Stimulated activated CD8-positive, alpha-beta memory T cell treated with anti-CD3 and anti-CD28 coated beads, Interleukin-15, amount 100 ng/mL, for 4 hours (primary cell): ENCODE measurements at places on chromosomes 5 and 9.

GRCh38 chr9:37157726-37158377, 37.5 kb downstream of the ZCCHC7 start:
- no peak for DNase-seq

- peak; percentile 90 for DNase-seq
Measured at GRCh38 chr9:36151316-36152210, 15.0 kb downstream of the GLIPR2 start.

- DNase-seq: no peak
Measured at GRCh38 chr5:23994581-23995370, 487.4 kb downstream of the PRDM9 start.

DNA sequence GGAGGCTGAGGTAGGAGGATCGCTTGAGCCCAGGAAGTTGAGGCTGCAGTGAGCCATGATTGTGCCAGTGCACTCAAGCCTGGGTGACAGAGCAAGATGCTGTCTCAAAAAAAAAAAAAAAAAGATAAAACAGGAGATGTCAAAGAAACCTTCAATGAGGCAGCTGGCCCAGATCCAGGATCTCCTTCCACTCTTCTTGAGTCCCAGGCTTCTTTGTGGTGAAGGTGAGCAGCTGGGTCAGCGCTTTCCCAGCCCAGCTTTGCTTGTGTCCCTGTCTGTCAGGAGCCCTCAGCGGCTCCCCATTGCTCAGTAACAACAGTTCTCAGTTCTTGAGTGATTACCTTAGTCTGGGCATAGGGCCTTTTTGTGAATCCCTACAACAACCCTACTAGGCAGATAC, 69.4 kb upstream of the PSD2 start:
- no peak for DNase-seq

DNA sequence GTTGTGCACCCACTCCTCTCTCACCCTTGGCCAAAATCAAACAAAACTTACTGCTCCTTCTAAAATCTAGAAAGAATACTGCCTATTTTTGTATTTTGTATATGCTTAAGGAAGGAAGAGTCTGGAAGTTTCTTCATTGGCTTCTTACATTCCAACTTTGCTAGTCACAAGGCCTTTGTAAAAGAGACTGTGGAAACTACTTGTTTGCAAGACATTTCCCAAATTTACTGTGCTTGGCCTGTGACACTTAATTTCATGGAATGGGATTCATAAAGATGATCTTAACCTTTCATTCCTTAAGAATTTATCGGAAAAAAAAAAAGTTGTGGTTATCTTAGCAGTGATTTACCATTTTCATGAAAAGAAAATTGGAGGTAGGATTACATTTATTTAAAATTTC, 208.9 kb downstream of the VPS13A start:
- DNase-seq: no peak

DNA sequence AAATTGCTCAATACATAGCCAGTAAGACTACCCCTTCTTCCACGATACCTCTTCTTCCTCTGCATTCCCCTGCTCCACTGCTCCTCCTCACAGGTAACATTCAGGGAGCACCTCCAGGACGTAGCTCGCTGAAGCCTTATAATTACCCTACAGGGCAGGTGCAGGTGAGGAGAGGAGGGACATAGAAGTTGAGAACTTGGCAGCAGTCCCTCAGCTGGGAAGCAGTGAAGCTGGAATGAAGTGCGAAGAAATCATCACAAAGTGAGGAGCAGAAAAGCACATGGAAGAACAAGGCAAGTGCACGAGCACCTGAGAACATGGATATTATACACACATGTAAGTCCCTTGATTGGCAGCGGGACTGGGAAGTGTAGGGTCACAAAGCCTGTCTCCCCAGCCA, 118.2 kb downstream of the HSD17B3 start:
- DNase-seq: no peak

DNA sequence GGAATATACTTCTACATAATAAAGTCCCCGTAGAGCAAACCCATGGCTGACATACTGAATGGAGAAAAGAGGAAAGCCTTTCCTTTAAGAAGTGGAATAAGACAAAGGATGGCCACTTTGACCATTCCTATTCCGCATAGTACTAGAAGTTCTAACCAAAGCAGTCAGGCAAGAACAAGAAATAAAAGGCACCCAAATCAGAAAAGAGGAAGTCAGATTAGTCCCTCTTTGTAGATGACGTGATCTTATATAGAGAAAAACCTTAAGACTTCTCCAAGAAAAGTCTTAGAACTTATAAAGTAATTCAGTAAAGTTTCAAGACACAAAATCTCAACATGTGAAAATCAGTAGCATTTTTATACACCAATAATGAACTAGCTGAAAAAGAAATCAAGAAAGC, 133.9 kb downstream of the GIN1 start:
- DNase-seq: no peak

DNA sequence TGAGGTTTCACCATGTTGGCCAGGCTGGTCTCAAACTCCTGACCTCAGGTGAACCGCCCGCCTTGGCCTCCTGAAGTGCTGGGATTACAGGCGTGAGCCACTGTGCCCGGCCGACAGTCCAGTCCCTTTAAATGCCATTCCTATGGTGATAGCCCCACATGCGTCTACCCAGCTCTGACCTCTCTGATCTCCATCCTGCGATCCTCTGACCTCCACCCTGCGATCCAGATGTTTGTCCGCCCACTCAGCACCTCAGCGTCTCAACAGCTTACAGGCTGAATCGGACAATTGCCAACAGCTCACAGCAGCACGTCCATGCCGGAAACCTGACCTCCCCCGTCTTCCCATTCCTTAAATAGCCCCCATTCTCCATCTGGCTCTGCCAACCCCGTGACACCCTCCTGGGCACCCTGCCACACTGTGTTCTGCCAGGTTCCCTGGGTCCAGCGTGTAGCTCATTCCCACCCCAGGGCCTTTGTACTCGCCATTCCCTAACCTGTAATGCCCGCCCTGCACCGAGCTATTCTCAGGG, 44.0 kb upstream of the RNU6ATAC start:
- DNase-seq: no peak

DNA sequence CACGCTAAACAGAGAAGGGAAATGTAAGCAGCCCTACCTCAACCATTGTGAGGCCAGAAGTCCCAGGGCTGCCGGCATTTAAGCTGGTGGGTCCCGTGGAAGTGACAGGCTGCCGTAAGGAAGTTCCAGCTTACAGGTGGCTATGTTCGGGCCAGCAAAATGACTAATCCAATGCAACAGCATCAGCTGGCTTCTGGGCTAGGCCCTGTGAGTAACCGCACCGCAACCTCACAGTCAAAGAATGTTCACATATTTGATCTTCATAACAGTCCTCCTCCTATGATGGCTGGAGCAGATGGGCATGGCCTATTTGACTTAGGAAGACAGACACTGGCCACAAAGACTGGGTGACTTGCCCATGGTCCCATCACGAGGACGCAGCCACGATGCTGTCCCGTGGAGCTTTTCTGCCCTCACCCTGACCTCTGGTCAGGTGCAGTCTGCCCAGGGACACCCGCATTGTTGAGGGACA, 88.2 kb downstream of the LIFR start:
- DNase-seq: no peak

- DNase-seq: no peak
Measured at GRCh38 chr5:2725980-2726765, 25.3 kb downstream of the IRX2 start.

DNA sequence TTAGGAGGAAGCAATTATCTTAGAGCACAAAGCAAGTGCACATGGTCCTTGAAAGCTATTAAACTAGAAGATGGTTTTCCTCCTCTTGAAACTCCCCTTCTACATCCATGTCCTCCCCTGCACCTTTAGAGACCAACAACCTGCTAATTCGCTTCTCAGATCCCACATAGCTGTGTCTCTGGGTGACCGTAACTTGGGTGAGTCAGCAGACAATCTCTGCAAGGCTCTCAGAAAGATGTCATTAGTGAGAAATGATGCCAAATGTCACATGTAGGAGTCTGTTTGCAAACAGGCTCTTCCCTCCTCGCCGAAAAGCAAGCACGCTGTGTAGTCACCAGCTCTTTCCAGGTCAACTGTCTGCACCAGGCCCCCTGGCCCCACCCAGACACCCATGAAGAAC, 291.8 kb downstream of the SLIT3 start:
- no peak for DNase-seq

- no peak for DNase-seq
Measured at GRCh38 chr9:101486693-101487442, 46.8 kb upstream of the RNF20 start.

- no peak for DNase-seq
Measured at GRCh38 chr9:18477121-18477660, 3.2 kb downstream of the ADAMTSL1 start.

- DNase-seq: peak; percentile 8
Measured at GRCh38 chr5:57302164-57302563, 128.3 kb downstream of the GPBP1 start.

GRCh38 chr9:72465593-72465984, 55.8 kb upstream of the TMC1 start:
- DNase-seq: no peak

DNA sequence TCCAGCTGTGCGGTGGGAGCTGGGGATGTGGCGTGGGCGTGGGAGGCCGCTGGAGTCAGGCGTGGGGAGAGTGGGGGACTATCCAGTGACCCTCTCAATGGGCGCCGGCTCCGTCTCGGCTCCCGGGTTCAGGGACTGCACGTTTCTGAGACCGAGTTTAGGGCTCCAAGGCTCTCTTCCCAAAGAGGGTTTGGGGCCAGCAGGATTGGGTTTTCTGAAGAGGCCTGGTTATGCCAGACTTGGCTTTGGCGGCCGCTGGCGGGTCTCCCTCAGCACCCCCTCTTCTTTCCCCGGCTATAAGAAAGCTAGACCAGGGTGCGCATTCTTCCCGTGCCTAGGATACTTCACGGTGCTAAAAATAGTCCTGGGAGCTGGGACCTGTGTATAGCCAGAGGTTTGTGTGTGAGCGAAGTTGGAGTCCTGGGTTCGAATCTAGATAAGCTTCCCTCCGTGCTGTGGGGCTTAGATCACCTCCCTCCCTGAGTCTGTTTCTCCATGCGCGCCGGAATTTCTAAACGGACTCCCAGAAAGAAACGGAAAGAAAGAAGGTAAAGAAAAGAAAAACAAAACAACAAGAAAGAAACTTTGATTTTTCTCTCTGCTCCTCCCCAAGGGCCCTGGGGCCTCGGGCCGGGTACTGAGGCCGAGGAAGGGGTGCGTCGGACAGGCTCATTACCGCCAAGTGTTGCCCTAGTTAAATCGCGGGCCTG, 5.0 kb downstream of the HAND1 start:
- DNase-seq: no peak

GRCh38 chr5:88203981-88204750, 64.5 kb downstream of the TMEM161B start:
- DNase-seq: peak; percentile 7

- DNase-seq: no peak
Measured at GRCh38 chr5:17831279-17831678, 197.0 kb downstream of the TAF11L14 start.

DNA sequence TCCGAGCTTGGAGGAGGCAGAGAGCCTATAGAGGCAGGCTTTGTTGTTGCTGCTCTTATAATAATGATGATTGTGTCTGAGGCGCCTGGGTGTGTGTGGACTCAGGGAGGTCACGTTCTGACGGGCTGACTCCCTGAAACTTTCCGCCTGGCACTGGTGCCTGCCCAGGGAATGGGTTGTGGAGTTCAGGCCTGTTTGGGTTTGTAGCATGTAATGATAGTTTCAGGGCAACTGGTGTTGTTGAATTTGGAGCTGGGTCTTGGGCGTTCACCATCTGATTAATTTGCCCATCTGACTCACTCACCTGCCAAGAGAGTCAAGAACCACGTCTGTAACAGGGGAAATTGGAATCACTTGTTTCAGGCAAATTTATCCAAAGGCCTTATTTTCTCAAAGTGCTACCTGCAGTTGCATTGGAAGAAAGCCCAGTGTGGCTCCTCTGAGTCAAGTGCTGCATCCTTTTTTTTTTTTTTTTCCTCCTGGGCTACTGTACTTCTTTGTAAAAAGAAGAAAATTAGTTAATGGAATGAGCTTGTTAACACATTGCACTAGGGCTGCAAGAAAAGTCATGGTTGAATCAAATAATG, 386.5 kb downstream of the GADD45G start:
- no peak for DNase-seq

DNA sequence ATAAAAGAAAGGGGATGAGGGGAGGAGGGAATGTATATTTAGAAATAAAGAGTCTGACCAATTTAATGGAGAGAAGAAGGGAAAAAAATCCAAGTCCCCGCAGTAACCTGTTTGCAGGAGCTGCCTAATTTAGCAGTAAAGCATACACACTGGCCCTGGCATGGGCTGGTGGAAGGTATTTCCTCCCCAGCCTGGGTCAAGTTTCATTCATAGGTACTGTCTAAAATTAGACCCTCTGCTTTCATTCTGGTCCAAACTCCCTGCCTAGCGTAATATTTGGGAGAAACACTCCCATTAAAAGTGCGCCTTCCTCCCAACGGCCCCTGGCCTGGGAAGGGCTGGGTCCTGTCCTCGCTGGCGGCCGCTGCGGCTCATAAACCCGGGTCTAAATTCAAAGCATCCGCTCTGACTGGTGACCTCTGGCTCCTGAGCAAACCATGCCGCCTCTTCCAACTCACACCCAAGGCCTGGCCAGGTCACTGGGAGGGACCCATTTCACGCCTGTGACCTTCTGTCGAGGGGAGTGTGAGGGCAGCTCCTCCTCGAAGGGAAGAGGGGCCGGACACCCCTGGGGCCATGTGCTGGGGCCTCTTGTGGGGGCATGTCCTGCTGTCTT, 123.2 kb downstream of the FGF18 start:
- no peak for DNase-seq

DNA sequence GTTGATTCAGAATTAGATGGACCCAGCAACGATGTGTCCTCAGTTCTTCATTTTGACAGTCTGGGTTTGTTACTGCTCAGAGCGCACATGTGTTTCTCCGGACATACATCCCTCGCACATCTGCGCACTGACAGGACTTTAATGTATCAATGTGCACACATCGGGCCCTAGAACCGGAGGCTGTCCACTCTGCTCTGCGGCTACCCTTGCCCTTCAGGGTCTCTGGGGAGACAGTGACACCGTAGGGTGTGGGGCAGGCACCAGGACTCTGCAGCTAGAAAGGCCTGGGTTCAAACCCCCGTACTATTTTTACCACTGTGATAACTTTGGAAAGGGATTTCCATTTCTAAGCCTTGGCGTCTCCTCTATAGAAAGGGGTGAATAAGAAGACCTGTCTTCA, 23.5 kb upstream of the LPCAT1 start:
- DNase-seq: no peak

DNA sequence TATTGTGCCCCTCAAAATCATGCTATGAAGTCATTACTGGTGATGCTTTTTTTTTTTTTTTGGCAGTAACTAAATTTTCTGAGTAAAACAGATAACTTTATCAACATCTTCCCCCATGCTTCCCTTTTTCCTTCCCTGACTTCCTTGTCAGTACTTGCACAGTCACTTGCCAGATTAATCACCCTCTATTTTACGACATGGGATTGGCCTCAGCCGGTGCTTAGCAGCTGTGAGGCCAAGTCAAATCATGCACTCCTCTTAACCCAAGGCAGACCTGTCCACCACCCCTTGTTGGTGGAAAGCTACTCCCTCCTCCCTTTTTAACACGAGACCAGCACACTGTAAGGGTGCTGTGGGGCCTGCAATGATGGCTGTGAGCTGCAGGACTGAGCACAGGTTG, 118.0 kb upstream of the OTULINL start:
- no peak for DNase-seq
